ENCODE measurements at places on chromosomes 12 and 14.

DNA sequence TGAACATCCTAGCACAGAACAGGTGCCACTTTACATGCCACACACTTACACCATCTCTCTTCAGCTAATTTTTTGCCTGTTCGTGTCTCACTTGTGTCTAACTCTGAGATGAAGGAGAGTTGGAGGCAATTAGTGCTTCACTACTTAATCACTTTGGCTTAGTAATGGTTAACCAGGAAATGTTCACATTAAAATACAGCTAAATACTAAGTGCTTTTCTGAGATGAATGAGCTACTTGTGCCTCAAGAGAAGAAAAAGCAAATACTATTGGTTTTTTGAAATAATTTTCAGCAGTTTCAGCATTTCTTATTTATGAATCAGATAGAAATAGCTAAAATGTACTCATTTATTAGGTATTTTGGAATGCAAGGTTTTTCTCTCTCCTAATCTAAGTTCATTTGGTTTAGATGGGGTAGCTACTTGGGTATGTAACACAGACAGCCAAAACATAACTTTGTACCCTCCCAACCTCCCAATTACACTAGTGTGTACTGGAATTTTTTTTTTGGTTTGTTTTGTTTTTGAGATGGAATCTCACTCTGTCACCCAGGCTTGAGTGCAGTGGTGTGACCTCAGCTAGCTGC is 1474.1 kb upstream of the SEL1L start:
- DNase-seq, result no peak

GRCh38 chr12:129075460-129076208 is 222.4 kb downstream of the GLT1D1 start:
- no peak for DNase-seq

- DNase-seq, result no peak
These were observed 67.5 kb upstream of the BTG1 start for GRCh38 chr12:92213166-92213565.

GRCh38 chr14:26199590-26200370 is 398.1 kb downstream of the NOVA1 start:
- DNase-seq, result no peak

DNA sequence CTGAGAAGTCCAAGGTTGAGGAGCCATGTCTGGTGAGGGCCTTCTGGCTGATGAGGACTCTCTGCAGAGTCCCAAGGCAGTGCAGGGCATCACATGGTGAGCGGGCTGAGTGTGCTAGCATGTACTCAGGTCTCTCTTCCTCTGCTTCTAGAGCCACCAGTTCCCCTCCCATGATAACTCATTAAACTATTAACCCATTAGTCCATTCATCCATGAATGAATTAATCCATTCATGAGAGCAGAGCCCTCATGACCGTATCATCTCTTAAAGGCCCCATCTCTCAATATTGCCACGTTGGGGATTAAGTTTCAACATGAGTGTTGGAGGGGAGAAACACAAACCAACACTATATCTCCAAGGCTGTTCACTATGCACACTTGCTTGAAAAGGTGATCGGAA is 83.7 kb downstream of the TMEM30B start:
- no peak for DNase-seq

GRCh38 chr12:124655698-124656516 is 88.5 kb upstream of the NCOR2 start:
- DNase-seq, result peak; percentile 41

DNA sequence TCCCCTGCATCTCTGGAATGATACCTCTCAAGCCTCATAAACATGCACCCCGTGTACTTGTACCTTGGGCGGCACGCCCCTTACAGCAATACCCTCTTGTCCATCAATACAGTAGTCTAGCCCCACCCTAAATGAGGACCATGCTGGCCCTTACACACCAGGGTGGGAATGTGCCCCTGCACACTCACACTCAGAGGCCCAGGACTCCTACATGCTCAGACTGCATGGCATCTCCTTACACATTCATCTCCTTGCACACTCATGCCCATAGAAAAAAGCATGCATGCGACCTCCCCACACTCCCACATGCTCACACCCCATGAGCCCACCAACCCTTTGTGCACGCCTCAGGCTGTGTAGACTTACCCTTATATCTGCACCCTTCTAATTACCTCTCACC is 22.0 kb downstream of the ITGA7 start:
- DNase-seq, result no peak

- peak; percentile 81 for DNase-seq
These were observed 25.5 kb upstream of the P2RX4 start for GRCh38 chr12:121184425-121184824.

GRCh38 chr12:50088577-50089335 is 3.6 kb downstream of the SMARCD1 start:
- DNase-seq, result peak; percentile 26

GRCh38 chr12:19761463-19761862 is 322.2 kb downstream of the AEBP2 start:
- no peak for DNase-seq
